Left colon (tissue), 2 donors: ENCODE measurements at places on chromosomes 7 and 10.
A peak's percentile ranks its signal among the peaks of the same experiment; 100 is the strongest.

- DNase-seq = no peak
Measured at GRCh38 chr7:122306320-122307227, 2.0 kb upstream of the FEZF1 start.

DNA sequence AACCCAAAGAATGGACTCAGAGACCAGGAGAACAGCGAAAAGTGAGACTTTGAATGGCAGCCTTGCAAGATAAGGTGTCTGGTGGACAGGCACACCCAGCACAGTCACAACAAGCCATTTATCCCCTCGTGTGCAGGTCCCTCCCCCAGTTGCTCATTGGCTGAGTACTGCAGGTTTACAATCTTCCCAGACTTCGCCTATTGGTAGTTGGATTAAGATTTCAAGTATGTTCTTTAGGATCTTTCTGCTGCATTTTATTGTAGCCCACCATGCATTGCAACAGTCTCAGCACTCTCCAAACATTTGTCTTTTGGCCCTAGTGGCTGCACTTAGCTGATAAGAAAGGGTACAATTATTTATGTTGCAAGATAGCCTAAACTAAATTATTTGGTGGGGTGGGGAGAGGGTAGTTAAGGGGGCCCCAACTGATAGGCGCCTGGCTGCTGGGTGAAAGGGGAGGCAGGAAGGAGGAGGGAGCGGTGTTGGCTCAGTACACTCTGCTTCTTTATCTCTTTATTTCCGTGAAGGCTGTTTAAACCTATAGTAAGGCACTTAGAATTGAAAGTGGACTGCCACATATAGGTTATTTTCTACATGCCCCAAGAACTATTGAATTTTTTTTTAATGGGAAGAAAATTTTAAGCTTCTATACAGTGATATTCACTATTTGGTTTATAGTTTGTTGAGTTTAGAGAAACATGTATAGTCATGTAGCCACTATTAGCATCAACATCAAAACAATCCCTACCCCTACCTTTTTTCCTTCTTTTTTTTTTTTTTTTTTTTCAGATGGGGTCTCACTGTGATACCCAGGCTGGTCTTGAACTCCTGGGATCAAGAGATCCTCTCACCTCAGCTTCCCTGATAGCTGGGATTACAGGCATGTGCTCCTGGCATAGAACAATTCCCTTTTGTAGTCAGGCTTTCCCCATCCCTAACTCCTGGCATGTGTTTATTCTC, 54.2 kb downstream of the GUSB start:
- peak; percentile 11 for DNase-seq

DNA sequence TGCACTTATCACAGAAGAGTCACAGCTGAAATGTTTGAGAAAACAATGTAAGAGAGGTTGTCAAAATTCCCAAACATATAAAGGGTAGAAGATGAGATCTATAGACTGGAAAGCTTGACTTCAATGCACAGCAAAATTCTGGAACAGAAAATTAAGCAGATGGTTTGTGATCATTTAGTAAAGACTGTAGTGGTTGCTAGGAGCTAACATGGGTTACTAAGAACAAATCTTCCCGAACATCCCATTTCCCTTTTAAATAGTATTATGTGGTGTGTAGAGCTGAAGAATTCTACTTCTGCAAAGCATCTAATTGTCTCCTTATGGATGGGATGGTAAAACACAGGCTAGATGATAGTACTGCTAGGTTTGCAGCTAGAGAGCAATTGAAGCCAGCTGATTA, 312.3 kb downstream of the CAMK1D start:
- DNase-seq = no peak

DNA sequence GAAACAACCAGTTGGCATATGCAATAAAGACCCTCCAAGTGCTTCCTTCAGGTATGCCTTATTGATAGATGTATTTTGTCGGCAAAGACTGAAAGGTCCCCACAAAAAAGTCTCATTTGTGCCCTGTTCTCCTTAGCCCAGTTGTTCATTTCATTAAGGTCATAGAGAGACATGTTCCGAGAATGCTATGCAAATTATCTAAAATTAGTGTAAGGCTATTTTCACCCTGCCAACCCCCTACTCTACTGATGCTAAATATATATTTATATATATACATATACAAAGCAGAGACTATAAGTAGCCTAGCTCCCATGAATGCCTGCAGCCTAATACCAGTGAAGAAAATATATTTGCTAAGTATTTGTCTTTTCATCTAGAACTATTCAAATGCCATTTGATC, 96.7 kb upstream of the ADO start:
- DNase-seq = no peak

GRCh38 chr10:116469437-116469836, 41.8 kb downstream of the PNLIPRP3 start:
- no peak for DNase-seq

DNA sequence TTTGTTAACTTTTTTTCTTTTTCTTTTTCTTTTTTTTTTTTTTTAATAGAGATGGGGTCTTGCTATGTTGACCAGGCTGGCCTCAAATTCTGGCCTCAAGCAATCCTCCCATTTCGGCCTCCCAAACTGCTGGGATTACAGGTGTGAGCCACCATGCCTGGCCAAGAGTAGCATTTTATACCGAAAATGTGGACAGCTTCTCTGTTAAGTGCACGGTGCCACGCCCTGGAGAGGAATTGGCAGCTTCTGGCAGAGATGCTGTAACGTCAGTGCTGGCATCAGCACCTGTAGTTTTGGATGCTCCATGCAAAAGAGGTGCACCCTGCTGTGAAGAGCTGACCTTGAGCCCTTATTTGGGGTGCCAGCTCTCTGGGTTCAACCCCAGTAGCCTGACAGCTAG, 18.2 kb downstream of the IL15RA start:
- DNase-seq = peak; percentile 9

- no peak for DNase-seq
Measured at GRCh38 chr7:49010717-49011116, 86.4 kb downstream of the CDC14C start.

DNA sequence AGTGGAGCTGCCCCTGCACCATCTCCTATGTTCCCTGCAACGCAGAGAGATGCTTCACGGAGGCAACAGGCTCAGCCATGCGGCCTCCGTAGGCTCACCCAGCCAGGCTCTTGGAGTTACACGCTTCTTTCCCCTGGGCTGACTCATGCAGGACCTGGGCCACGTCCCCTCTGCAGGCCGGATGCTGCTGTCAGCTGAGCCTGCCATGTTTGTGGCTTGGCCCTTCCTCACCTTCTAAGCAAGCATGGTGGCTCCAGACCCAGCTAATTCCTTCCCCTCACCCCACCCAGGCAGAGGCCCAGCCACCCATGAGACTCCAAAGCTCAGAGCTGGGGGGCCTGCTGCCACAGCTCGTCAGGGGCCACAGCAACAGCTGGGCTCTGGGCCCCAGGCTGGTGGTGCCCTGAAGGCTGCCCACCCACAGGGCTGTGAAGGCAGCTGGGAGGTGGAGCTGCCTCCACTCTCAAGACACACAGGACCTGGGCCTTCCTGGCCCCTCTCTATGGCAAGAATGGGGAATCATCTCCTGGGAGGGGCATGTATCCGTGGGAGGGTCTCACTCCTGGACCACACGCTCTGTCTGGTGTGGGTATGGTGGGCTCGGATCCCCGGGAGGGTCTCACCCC, 219.6 kb downstream of the ELFN1 start:
- no peak for DNase-seq

DNA sequence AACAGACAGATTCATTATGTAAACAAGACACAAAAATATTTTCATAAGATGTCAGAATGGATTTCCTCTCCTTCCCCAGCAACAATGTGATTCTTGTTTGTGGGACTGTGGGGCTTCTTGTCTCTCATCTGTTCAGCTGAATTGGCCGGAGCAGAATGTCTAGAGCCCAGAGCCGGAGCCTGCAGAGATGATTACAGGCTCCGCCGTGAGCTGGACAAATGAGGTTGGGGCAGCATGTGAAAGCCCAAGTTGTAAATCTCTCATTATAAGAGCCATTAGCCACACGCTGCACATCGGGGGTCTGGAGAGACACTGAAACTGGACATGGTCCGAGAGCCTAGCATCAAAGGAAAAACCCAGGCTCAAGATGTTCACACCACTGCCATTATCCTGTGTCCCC, 137.0 kb upstream of the ADAM12 start:
- DNase-seq = no peak

GRCh38 chr7:156722043-156722826, 81.7 kb downstream of the RNF32 start:
- no peak for DNase-seq

DNA sequence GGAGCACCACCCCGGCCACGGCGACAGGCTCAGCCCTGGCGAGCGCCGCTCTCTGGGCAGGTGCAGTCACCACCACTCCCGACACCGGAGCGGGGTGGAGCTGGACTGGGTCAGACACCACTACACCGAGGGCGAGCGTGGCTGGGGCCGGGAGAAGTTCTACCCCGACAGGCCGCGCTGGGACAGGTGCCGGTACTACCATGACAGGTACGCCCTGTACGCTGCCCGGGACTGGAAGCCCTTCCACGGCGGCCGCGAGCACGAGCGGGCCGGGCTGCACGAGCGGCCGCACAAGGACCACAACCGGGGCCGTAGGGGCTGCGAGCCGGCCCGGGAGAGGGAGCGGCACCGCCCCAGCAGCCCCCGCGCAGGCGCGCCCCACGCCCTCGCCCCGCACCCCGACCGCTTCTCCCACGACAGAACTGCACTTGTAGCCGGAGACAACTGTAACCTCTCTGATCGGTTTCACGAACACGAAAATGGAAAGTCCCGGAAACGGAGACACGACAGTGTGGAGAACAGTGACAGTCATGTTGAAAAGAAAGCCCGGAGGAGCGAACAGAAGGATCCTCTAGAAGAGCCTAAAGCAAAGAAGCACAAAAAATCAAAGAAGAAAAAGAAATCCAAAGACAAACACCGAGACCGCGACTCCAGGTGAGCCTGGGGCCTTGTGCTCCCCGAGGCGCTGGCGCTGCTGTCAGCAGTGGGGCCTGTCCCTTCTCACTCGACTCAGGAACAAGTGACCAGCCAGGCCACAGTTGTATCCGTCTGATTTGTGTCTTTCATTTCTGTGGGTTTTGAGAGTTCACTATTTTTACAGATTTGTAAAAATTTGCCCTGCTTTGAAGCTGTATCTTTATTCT, 117.7 kb downstream of the CYTH3 start:
- no peak for DNase-seq

DNA sequence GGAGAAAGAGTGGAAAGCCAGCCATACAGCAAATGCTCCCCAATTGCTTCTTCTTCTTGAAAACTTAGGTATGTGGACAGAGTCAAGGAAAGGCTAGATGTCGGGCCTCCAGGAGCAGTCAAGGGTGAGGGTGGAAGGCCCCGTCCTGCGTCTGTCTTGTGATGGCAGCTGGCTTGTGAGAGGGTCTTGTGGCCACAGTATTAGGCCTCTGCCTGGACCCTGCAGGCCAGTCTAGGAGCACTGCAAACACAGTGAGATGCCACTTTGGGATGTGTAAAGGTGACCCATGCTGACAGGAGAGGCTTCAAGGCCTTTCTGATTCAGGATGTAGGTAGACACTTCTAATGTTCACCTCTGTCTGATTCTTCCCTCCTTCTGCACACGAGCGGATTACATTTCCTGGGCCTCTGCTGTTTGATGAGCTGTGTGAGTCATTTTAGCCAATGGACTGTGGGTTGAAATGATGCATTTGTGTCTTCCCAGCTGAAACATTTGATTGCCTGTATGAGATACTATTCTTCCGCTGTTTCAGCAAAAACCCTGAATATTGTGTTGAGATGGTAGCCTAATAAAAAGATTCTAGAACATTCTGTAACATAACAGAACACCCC, 135.4 kb downstream of the EMX2 start:
- no peak for DNase-seq

- DNase-seq = no peak
Measured at GRCh38 chr10:94425942-94426341, 23.6 kb downstream of the TBC1D12 start.

DNA sequence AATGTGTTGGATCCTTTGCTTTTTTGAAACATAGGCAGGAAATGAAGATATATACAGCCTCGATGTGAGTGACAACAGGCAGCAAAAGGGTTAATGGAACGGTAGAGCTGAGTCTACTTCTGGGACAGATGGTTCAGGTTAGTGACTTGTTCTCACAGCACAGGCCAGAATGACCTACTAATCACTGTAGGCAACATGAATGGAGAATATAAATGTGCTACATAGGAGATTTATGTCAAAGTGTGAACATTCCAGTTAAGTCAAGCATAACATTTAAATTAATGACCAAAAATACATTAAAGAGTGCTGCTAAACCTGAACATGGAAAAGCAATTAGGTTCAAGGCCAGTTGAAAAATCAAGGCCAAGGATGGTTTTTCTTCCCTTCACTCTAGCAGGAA, 235.2 kb downstream of the POU6F2 start:
- DNase-seq = no peak
